Lung (tissue), 17 donors: ENCODE measurements at places on chromosomes 13 and 19. TPM values are rescaled to one million over a fixed set of nuclear protein-coding genes. Genes with fewer than 3 reads are reported as not detected.

GRCh38 chr13:81304121-81304659, 963.3 kb upstream of the SPRY2 start:
- H3K27me3 ChIP-seq: no peaks in the 10 kb centered on the region
- H3K36me3 ChIP-seq: no peaks in the 10 kb centered on the region
- H3K4me3 ChIP-seq: no peak overlapping the region
- DNase-seq: no peak
- H3K27ac ChIP-seq: no peak overlapping the region

- no peaks in the 10 kb centered on the region for H3K4me1 ChIP-seq
- DNase-seq: no peak
- no peak overlapping the region for H3K4me3 ChIP-seq
Measured at GRCh38 chr13:91014696-91015095, 332.8 kb upstream of the MIR17HG start.

DNA sequence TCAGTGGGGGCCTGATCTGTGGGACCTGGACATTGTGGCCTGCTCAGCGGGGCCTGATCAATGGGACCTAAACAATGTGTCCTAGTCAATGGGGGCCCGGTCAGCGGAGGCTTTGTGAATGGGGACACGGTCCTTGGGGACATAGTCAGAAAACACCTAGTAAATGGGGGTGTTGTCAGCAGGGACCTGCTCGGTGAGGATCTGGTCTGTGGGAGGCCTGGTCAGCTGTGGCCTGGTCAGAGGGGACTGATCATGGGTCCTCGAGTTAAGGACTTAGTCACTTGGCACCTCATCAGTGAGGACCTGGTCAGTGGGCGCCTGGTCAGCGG, 44.5 kb upstream of the TPM4 start:
- H3K36me3 ChIP-seq: no peaks in the 10 kb centered on the region
- no peak overlapping the region for H3K27ac ChIP-seq
- no peak for DNase-seq
- no peak overlapping the region for H3K4me3 ChIP-seq
- no peaks in the 10 kb centered on the region for H3K27me3 ChIP-seq

GRCh38 chr19:30739394-30739793, 367.2 kb downstream of the ZNF536 start:
- H3K36me3 ChIP-seq: no peaks in the 10 kb centered on the region
- no peak overlapping the region for H3K4me3 ChIP-seq
- peaks cover 1% of the 10 kb centered on the region for H3K4me1 ChIP-seq
- DNase-seq: no peak

The TUBA3C gene
- not detected for total RNA-seq

The KLHL1 gene
- total RNA-seq: 0.14 TPM

DNA sequence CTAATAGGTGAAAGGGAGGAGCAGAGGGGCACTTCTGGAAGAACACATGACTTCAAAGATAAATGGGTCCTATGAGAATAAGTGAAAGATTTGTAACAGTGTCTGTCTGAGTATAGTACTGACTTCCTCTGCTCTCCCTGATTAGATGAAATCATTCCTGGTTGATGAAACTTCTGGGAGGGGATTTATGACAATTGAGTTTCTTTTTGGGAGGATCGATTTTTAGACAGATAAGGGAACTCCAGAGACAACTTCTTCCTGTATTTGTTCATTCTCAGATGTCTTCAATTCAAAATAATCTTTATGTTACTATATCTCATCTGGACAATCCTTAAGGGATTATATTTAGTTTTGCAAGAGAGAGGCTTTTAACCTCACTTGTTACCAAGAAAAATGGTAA, 20.0 kb downstream of the SETDB2 start:
- H3K4me3 ChIP-seq: no peak overlapping the region
- no peaks in the 10 kb centered on the region for H3K27me3 ChIP-seq
- no peaks in the 10 kb centered on the region for H3K4me1 ChIP-seq

The KLK2 gene
- not detected for total RNA-seq

- DNase-seq: no peak
- H3K27ac ChIP-seq: no peak overlapping the region
- peaks cover 15% of the 10 kb centered on the region for H3K36me3 ChIP-seq
- no peaks in the 10 kb centered on the region for H3K27me3 ChIP-seq
- peaks cover 1% of the 10 kb centered on the region for H3K4me1 ChIP-seq
Measured at GRCh38 chr19:47507012-47507411, 7.9 kb downstream of the NAPA start.

DNA sequence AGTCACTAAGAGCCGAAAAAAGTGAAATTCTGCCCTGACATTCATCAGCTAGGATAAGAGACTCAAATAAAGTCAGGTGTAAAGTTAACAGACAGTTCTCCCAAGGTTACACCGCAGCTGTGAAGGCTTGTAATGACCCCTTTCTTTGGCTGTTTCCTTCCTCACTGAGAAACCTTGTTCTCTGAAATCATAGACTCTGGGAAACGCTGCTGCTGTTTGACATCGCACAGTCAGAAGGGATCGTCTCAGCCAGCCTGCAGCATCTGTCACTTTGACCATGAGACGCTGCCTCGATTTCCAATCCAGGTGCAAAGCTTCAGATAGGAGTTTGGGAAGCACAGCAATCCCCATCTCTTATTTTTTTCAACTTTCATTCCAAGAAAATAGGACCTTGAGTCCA, 678 bp downstream of the BCAT2 start:
- peak overlapping the region; percentile 86 for H3K27ac ChIP-seq
- no peaks in the 10 kb centered on the region for H3K36me3 ChIP-seq
- H3K4me1 ChIP-seq: peaks cover 4% of the 10 kb centered on the region
- H3K4me3 ChIP-seq: peak overlapping the region; percentile 82
- DNase-seq: no peak

- H3K4me3 ChIP-seq: no peak overlapping the region
- H3K4me1 ChIP-seq: no peaks in the 10 kb centered on the region
- peaks cover 5% of the 10 kb centered on the region for H3K27me3 ChIP-seq
Measured at GRCh38 chr13:111614613-111615012, 294.2 kb downstream of the TEX29 start.

DNA sequence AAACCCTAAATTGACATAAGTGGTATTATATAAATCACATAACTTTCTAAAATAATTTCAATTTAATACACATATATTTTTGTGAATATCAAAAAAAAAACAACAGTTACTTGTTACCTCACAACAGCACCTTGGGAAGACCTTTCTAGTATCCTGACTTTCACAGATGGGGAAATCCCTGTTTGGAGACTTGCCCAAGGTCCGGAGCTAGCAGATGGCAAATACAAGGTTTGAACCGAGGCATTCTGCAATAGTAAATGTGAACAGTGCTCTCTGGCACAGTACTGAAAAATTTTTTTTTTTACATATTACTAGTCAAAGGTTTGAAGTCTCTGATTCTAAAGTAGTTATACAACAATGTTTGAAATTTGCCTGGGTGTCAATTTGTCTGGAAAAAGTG, 104.5 kb downstream of the SUCLA2 start:
- H3K27ac ChIP-seq: no peak overlapping the region
- H3K4me1 ChIP-seq: no peaks in the 10 kb centered on the region
- no peak overlapping the region for H3K4me3 ChIP-seq
- no peak for DNase-seq

- peak; percentile 23 for DNase-seq
- H3K4me3 ChIP-seq: peak within 1 kb of the TSS; percentile 69
- peak within 1 kb of the TSS; percentile 84 for H3K27ac ChIP-seq
- peaks cover 8% of the 10 kb centered on the region for H3K4me1 ChIP-seq
Measured at GRCh38 chr19:16660763-16661479, at the start of gene TMEM38A. TSS of gene TMEM38A (plus strand) at chr19:16661139. CDS start at chr19:16661218, 79 bp downstream.

The UBE2S gene
- total RNA-seq: 22.8 TPM

GRCh38 chr19:33796164-33796875, at the start of gene KCTD15:
TSS of gene KCTD15 (plus strand) at chr19:33796870. CDS start at chr19:33800455, 3,585 bp downstream.
- peaks cover 32% of the 10 kb centered on the region for H3K4me1 ChIP-seq
- H3K27me3 ChIP-seq: no peaks in the 10 kb centered on the region
- peak within 1 kb of the TSS; percentile 96 for H3K27ac ChIP-seq
- peak; percentile 80 for DNase-seq
- H3K4me3 ChIP-seq: peak within 1 kb of the TSS; percentile 73

The ATP4A gene
- total RNA-seq: not detected

- no peak overlapping the region for H3K27ac ChIP-seq
- H3K4me1 ChIP-seq: no peaks in the 10 kb centered on the region
- H3K27me3 ChIP-seq: no peaks in the 10 kb centered on the region
- DNase-seq: no peak
- H3K36me3 ChIP-seq: peaks cover 3% of the 10 kb centered on the region
- no peak overlapping the region for H3K4me3 ChIP-seq
Measured at GRCh38 chr13:30846866-30847265, 59.2 kb upstream of the MEDAG start.

GRCh38 chr13:34207334-34207733, 389.4 kb downstream of the RFC3 start:
- no peaks in the 10 kb centered on the region for H3K27me3 ChIP-seq
- H3K27ac ChIP-seq: no peak overlapping the region
- DNase-seq: peak; percentile 42
- no peaks in the 10 kb centered on the region for H3K4me1 ChIP-seq
- no peaks in the 10 kb centered on the region for H3K36me3 ChIP-seq
- H3K4me3 ChIP-seq: no peak overlapping the region

GRCh38 chr13:37225414-37226070, 120.1 kb upstream of the CSNK1A1L start:
- H3K27ac ChIP-seq: no peak overlapping the region
- H3K27me3 ChIP-seq: no peaks in the 10 kb centered on the region
- DNase-seq: no peak
- no peaks in the 10 kb centered on the region for H3K36me3 ChIP-seq
- no peak overlapping the region for H3K4me3 ChIP-seq

DNA sequence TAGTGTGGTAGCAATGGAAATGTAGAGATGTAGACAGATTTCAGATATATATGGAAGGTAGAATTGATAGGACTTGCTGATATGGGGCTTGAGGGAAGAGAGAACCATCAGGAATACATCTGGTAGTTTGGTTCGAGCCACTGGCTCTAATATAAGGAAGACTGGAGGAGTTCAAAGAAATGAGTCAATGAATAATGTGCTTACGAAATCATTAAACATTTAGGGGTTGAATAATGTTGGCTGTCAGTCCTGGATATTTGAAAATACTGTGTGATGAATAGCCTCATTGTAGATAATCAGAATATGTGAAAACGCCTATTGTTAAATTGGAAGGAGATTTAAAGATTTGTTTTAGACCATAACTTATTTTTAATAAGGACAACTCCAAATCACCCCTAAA, 21.6 kb downstream of the SGCG start:
- peaks cover 4% of the 10 kb centered on the region for H3K4me1 ChIP-seq
- no peaks in the 10 kb centered on the region for H3K27me3 ChIP-seq
- DNase-seq: no peak
- no peak overlapping the region for H3K27ac ChIP-seq
- no peak overlapping the region for H3K4me3 ChIP-seq
- no peaks in the 10 kb centered on the region for H3K36me3 ChIP-seq

DNA sequence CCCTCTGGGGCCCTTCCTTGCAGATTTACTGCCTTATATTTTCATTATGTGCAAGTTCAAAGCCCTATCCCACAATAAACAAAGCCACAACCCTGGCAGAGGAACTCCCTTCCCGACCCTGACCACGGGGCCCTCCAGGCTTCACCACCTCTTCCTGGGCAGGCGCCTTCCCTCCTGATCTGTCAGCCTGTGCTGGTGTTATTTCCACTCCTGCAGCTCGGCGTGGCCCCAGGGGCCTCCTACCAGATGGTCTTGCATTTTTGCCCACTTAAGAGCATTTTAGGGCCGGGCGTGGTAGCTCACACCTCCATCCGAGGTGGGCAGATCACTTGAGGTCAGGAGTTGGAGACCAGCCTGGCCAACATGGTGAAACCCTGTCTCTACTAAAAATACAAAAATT, 22.8 kb downstream of the SLC15A1 start:
- no peak for DNase-seq
- no peaks in the 10 kb centered on the region for H3K27me3 ChIP-seq
- H3K4me1 ChIP-seq: no peaks in the 10 kb centered on the region
- H3K27ac ChIP-seq: no peak overlapping the region
- H3K4me3 ChIP-seq: no peak overlapping the region

DNA sequence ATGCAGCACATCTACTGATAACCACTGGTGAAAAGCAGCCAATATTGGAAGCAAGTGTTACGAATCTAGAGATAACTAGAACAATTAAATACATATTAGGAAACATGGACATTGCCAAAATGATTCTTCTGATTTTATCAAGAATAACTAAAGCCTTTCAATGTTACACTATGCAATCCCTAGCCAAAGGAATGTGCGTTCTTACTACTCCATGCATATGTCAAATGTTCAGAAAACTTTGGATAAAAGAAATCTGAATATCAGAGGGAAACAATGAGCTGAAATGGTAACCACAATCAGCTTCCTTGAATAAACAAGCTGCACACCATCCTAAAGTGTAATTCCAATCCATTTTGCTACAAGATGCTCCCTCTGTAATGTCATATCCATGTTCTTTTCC, 951 bp upstream of the POSTN start:
- H3K4me1 ChIP-seq: peaks cover 5% of the 10 kb centered on the region
- no peak overlapping the region for H3K4me3 ChIP-seq
- H3K27me3 ChIP-seq: no peaks in the 10 kb centered on the region
- no peak overlapping the region for H3K27ac ChIP-seq
- H3K36me3 ChIP-seq: no peaks in the 10 kb centered on the region

- peaks cover 5% of the 10 kb centered on the region for H3K4me1 ChIP-seq
- no peaks in the 10 kb centered on the region for H3K36me3 ChIP-seq
- DNase-seq: peak; percentile 16
- no peak overlapping the region for H3K27ac ChIP-seq
- H3K4me3 ChIP-seq: no peak overlapping the region
Measured at GRCh38 chr13:24203811-24204210, 43.3 kb downstream of the SPATA13 start.

- no peaks in the 10 kb centered on the region for H3K36me3 ChIP-seq
- no peak overlapping the region for H3K4me3 ChIP-seq
- H3K4me1 ChIP-seq: no peaks in the 10 kb centered on the region
- no peaks in the 10 kb centered on the region for H3K27me3 ChIP-seq
- no peak for DNase-seq
Measured at GRCh38 chr13:27053210-27053884, 118.3 kb downstream of the USP12 start.

DNA sequence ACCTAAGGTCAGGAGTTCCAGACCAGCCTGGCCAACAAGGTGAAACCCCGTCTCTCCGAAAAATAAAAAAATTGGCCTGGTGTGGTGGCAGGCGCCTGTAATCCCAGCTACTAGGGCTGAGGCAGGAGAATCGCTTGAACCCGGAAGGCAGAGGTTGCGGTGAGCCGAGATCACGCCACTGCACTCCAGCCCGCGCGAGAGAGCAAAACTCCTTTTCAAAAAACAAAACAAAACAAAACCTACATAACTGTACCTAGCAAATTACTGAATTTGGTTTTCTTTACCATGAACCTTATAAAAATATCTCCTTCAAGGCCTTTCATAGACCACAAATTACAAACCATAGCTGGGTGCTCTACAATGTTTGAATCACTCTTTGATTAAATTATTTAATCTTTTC, 760 bp downstream of the ZNF91 start:
- peak overlapping the region; percentile 97 for H3K27ac ChIP-seq
- H3K4me3 ChIP-seq: peak overlapping the region; percentile 96
- peaks cover 29% of the 10 kb centered on the region for H3K36me3 ChIP-seq
- H3K27me3 ChIP-seq: no peaks in the 10 kb centered on the region
